Stimulated activated CD4-positive, alpha-beta T cell treated with anti-CD3 and anti-CD28 coated beads, Interleukin-4, amount 100 ng/mL, for 48 hours (primary cell): ENCODE measurements at places on chromosomes 4 and X.

DNA sequence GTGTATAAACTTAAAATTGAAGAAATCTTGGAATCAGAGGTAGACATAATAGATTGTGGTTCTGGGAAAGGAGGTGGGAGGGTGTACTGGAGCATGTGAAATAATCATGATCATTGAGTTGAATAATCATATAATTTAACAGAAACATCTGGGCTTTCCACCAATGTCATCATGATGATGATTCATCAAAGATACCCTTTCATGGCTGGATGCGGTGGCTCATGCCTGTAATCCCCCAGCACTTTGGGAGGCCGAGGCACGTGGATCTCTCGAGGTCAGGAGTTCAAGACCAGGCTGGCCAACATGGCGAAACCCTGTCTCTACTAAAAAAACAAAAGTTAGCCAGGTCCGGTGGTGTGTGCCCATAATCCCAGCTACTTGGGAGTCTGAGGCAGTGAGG, 6.7 kb upstream of the RUFY3 start:
- DNase-seq: no peak

DNA sequence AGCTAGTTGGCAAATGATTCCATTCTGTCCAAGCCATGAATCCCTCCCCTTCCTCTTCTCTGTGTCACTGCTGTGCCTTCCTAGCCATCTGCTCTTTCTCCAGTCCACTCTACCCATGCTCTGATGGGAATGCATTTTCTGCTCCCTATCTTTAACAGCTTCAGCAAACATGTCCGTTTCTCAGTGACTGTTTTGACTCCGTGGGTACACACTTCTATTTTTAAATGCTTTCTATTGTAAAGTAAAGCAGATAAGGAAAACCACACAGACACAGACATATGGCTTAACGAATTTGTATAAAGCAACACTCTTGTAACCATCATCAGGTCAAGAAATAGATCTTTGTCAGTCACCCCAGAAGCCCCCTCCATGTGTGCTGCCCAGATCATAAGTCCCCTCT, 72.4 kb upstream of the KLHL13 start:
- DNase-seq: no peak

DNA sequence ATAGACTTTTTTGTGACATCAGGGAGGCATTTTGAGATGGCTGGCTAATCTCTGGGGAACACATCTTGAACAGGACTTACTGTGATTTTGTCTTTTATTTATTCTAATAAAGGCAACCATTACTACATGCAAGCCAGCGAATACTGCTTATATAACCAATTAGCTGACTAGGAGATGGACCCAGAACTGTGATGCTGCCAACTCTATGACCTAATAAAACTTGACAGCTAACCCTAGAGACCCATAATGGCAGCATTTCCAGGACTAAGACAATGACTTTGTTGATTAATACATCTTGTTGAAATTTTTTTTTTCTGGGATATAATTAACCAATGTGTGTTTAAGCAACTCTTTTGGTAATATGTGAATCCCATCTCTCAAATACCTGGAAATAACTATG, 584.6 kb downstream of the PRR32 start:
- no peak for DNase-seq

- no peak for DNase-seq
Measured at GRCh38 chr4:665751-666435, 8.2 kb downstream of the ATP5ME start.

- DNase-seq: no peak
Measured at GRCh38 chr4:34920032-34920431, 1324.3 kb downstream of the ARAP2 start.

GRCh38 chrX:41664908-41665307, 23.9 kb upstream of the GPR34 start:
- DNase-seq: no peak

DNA sequence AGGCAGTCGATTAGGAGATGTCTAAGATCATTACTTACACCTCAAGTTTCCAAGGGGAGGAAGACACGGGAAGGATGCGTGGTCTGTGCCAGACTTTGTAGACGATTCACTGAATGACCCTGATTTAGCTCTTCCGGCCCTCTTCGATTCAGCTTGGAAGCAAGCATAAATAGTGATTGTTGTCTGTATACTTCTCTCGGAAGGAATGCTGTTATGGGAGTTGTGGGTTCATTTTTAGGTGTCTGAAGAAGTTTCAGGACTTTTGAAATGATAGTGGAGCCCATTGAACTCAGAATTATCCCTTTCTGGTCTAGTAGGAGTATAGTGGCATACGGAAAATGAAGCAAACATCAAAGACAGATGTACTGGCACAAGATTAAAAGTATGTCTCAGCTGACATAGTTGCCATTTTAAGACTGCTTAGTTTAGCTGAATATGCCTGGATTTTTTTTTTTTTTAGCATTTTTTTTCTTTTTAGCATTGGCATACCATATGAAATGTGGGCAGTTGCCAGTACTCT, 1.0 kb upstream of the ANKRD17 start:
- DNase-seq: peak; percentile 4

DNA sequence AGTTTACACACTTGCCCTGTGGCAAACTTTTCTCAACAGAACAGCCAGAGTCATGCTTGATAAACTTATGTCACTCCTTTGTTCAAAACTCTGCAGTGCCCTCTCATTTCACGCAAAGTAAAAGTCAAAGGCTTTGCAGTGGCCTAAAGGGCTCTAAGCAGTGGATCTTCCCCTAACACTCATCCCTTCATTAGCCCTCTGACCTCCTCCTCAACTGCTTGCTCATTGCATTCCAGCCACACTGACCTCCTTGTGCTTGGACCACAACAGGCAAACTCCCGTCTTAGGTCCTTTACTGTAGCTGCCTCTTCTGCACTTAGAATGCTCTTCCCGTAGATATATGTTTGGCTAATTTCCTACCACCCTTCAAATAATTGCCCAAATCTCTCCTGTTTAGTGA, 5.6 kb downstream of the PRDM5 start:
- DNase-seq: no peak
